Stimulated activated CD4-positive, alpha-beta T cell treated with anti-CD3 and anti-CD28 coated beads, Interleukin-1b, Interleukin-23, amount 100 ng/mL, for 24 hours (primary cell): ENCODE measurements at places on chromosomes 16 and 17.

DNA sequence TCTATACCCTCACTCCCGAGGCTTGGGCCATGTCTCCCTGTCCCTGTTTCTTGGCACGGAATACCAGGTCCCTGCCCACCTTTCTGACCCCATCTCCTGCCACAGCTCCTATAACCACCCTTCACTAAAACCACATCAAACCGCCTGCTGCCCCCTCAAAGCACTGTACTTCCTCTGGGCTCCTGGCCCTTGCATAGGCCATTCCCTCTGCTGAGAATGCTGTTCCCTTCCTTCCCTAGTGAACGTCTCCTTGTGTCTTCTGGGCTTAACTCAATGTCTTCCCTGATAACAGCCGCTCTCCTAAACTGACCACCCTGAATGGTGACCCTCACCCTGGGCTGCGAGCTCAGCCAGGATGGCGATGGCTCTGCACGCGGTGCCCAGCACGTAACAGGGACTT lies 10.7 kb downstream of the AANAT start:
- no peak for DNase-seq

- no peak for DNase-seq
These were observed 14.7 kb upstream of the MPRIP start for GRCh38 chr17:17027442-17028058.

- no peak for DNase-seq
These were observed 80.6 kb upstream of the CDH11 start for GRCh38 chr16:65202461-65202860.

- DNase-seq: no peak
These were observed 19.9 kb upstream of the ATP2C2 start for GRCh38 chr16:84348386-84348888.

- no peak for DNase-seq
These were observed 59.9 kb downstream of the BEAN1 start for GRCh38 chr16:66486773-66487579.

DNA sequence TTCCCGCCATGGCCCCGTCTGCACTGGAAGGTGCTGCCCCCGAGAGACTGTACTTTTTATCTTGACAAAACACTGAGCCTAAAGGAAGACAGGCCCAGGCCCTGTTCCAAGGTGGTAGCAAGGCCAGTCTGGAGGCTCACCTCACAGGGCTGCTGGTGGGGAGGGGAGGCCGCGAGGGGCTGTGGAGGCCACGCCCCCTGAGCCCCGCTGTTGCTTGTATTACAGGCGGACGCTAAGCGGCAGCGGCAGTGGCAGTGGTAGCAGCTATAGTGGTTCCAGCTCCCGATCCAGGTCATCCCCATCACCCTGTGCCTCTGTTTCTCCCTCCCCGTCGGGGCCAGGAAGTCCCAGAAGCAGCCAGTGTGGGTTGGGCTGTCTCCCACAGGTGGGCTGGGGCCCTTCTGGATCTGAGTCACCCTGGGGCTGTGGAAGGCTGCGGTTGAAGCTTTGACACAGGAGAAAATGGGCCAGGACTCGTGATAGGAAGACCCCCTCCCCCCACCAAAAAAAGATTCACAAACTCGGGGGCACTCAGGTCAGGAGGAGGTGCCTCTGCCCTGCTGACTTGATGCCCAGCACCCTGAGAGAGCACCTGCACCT lies 13.3 kb upstream of the IL17C start:
- no peak for DNase-seq

- DNase-seq: no peak
These were observed 37.9 kb upstream of the METTL16 start for GRCh38 chr17:2549392-2550211.

DNA sequence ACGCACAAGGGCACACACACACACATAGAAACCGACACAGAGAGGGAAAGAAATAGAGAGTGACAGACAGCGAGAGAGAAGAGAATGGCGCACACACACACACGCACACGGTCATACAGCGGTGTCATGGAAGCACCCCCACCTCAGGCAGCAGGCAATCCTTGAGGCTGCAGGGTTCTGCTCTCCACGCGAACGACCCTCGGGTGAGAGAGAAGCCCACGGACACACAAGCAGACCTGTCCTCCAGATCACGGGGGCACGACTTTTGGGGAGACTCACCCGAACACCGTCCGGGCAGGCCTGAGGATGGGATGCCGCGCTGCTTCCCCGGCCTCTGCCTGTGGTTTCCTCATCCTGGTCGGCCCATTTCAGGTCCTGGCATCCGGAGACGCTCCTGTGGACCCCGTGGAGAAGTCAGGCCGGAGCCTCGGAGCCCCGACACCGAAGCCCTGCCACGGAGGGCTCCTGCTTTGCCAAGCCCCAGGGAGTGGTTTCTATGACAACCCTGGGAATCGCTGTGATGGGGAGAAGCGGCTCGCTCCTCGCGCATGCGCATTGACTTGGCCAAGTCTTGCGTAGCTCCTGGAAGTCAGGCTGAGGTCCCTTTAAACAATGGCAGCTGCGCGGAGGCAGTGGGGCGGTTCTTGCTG lies 118.2 kb upstream of the KCNJ18 start:
- DNase-seq: no peak

GRCh38 chr17:2089021-2089422 lies 34.1 kb downstream of the HIC1 start:
- no peak for DNase-seq

DNA sequence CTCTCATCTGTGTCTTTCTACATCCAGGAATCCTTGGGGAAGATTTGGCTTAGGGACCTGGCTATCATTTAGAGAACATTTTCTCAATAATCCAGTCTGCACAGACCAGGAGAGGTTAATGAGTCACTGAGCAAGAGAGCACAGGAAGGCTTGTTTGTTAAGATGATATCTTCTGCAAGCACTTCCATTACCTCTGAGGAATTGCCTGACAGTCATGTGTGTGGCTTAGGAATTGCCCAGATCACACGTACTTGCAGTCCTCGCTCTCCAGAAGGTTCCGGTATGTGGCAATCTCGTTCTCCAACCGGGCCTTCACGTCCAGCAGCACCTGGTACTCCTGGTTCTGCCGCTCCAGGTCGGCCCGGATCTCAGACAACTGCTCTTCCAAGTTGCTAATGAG lies 3.3 kb downstream of the KRT37 start:
- no peak for DNase-seq

GRCh38 chr17:51097708-51098446 lies 22.8 kb downstream of the SPAG9 start:
- no peak for DNase-seq

DNA sequence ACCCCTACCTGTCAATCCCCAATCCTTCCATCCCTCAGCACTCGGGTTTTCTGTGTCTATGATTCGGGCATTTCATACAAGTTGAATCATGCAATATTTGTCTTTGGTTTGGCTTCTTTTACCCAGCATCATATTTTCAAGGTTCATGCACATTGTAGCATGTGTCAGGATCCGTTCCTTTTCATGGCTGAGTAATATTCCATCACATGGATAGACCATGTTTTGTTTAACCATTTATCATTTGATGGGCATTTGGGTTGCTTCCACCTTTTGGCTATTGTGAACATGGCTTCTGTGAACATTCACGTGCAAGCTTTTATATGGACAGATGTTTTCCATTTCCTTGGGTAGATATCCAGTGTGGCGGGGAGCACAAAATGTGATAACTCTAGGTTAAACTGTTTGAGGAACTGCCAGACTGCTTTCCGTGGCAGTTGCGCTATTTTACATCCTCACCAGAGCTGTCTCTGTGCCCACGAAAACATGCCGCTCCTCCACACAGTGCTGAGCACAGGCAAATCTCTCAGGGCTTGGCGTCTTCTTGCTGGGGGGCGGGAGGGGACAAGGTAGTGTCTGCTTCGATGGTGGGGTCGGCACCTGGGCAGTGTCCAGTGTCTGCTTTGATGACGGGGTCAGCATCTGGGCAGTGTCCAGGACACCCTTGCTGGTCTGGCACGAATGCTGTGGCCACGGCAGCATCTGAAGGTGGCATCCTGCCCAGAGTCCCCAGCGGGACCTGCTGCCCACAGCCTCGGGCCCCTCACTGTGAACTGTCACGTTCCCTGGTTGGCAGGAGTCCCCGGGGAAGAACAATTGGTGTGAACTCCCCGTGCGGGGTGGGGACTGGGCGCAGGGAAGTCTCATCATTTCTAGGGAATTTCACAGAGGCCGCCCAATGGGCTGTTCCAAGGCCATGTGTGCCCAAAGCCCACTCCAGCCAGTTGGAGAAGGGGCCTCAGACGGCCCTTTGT lies 32.4 kb upstream of the JPH3 start:
- no peak for DNase-seq

DNA sequence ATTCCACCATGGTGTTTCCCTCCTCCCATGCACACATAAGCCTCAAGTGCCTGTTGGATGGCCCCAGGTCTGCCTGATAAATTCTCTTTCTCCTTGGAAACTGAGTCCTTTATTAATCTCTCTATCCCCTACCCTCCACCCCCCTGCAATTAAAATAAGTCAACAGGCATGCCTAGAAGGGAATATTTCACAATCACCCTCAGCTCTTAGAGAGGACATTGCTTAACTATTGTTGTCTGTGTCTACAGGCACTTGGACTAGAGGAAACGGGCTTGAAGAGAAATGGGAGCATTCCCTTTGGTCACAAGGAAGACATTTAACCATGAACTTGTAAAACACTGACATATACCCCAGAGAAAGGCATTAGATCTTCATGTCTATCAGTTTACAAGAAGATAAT lies 39.5 kb downstream of the RCVRN start:
- DNase-seq: no peak

DNA sequence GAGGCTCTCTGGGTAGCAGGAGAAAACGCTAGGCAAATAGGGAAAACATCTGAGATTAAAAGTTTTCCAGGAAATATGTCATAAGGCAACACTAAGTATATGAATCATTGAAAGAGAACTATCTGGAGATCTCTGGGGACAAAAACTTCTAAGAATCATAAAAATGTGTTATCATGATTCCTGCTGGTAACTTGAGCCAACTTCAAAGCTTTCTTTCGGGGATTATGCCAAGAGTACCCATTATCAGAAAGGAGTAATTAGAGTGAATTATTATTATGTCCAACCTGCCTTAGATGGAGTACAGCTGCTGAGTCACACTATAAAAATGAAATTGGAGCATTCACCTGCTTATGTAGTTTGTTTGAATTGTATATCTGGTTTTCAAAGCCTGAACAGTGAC lies 488.5 kb upstream of the SOX9 start:
- DNase-seq: no peak

GRCh38 chr17:14302431-14303099 lies 1.7 kb downstream of the HS3ST3B1 start:
- peak; percentile 75 for DNase-seq

DNA sequence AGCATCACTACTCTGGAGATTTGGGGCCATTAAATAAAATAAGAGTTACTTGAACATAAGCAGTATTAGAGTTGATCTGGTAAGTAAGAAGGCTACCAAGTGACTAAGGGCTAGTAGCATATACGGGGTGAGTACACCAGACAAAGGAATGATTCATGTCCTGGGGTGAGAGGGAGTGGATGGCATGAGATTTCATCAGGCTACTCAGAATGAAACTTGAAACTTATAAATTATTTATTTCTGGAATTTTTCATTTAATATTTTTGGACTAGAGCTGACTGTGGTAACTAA lies 2.3 kb downstream of the SLFN5 start:
- DNase-seq: no peak

GRCh38 chr17:57284984-57285646 lies 28.8 kb downstream of the MSI2 start:
- DNase-seq: peak; percentile 37

DNA sequence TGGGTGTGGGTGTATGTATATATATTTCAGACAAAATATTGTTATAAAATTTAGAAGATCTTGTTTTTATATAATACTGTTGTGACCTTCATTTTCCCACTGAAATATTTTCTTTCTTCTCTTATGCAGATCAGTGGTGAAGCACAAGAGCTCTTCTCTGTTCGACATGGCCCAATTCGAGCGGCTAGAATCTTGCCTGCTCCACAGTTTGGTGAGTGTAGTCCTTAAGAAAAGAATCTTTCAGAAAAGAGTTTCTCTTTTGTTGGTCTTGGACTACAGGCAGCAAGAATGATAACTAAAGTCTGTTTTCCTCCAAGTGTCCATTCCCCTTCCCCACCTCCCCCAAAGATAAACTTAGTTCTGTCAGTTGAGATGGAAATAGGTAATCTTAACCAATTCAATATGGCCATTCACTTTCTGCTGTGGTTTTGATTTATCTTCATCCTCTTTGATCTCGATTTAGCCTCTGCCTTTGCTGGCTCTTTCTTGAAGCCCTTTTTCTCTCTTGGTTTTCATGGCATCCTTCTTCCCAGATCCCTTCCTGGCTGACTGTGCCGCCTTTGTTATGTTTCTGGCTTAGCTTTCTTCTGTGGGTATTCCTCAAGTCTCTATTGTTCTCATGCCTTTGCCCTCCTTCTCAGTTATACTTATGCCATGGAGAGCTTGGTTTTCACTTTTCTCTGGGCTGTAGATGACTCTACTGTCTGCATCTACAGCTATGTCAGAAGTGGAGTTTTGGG lies 69.6 kb downstream of the BCAS3 start:
- no peak for DNase-seq

- DNase-seq: no peak
These were observed 138.7 kb downstream of the ANKFN1 start for GRCh38 chr17:56292010-56292409.

- no peak for DNase-seq
These were observed 3.8 kb upstream of the TMC7 start for GRCh38 chr16:18979936-18980335.

DNA sequence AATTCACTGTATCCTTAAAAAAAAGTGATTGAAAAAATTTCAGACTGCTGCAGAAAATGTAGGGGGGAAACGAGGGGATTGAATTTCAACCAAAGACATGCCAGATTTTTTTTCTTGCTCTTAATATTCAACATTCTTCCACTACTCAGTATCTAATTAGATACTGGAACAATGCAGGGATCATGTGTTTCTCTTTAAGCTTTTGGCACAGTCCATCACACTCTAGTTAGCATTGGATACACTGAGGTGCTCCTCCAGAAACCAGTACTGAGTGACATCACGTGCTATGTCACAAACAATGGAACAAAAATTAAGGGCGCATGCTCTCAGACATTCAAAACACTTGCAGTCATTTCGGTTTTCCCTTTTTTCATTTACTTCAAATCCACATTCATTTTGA lies 298.6 kb upstream of the PSMD7 start:
- no peak for DNase-seq

GRCh38 chr17:20924306-20924705 lies 118.5 kb downstream of the USP22 start:
- DNase-seq: no peak

DNA sequence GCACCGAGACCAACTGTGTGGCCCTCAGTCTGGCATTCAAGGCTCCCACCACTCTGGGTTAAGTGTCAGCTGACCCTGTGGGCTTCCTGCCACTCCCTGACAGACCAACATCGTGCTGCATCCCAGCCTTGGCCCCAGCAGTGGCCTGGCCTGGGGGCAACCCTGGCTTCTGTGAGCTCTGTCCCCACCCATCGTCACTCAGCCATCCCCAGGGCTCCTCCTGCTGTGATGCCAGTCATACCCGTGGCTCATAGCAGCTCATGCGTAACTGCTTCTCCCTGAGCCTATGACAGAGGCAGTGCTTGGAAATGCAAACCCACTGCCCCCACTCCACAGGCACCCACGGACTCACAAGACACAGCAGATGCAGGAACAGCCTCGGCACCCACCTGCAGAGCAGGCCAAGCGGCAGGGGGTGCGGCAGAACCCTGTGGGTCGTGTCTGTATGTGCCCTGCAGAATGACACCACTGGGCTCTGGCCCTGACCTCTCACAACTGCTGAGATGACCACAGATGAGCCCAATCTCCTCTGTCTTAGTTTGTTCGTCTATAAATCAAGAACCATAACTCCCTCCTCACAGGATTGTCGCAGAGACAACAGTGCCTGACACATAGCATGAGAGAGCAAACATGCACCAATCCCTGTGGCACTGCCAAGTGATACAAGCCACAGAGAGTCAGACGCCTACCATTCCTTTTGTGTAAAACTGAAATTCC lies 26.6 kb downstream of the PIEZO1 start:
- no peak for DNase-seq

- DNase-seq: no peak
These were observed 250.6 kb downstream of the UTP18 start for GRCh38 chr17:51510940-51511339.
